Tibial nerve (tissue), 4 donors: ENCODE measurements at places on chromosomes 2 and 18. TPM values are rescaled to one million over a fixed set of nuclear protein-coding genes. Genes with fewer than 3 reads are reported as not detected.
A peak's percentile ranks its signal among the peaks of the same experiment; 100 is the strongest.

GRCh38 chr18:37529296-37529695, 36.3 kb downstream of the CELF4 start:
- H3K27me3 ChIP-seq, result no peaks in the 10 kb centered on the region
- no peak overlapping the region for H3K4me3 ChIP-seq
- no peak for DNase-seq
- no peaks in the 10 kb centered on the region for H3K4me1 ChIP-seq
- no peaks in the 10 kb centered on the region for H3K36me3 ChIP-seq

The UGT1A7 gene
- not detected for total RNA-seq

- no peaks in the 10 kb centered on the region for H3K27me3 ChIP-seq
- no peaks in the 10 kb centered on the region for H3K4me1 ChIP-seq
- no peak overlapping the region for H3K4me3 ChIP-seq
- peaks cover 65% of the 10 kb centered on the region for H3K36me3 ChIP-seq
- H3K27ac ChIP-seq, result no peak overlapping the region
- DNase-seq, result no peak
Observed at GRCh38 chr2:10439971-10440370, 8.2 kb downstream of the ODC1 start.

DNA sequence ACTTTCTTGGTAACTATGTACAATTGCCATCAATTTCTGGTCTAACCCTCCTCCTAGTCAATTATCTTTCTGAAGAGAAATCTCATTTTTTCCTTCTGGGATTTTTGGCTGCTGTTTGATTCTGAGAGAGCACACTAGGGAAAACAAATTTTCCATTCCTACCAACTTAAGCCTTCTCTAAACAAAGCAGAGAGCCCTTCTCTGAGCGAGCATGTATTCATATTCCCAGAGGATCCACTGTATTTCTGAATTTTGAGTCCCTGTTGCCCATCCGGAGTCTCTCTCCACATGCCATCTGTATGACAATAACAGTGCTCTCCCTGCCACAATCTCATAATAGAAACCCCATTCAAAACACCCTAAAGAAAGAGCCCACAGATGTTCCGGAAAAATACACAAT, 78.5 kb downstream of the MAIP1 start:
- H3K27ac ChIP-seq, result no peak overlapping the region
- H3K4me1 ChIP-seq, result no peaks in the 10 kb centered on the region
- no peak for DNase-seq
- H3K36me3 ChIP-seq, result no peaks in the 10 kb centered on the region

- H3K4me3 ChIP-seq, result no peak overlapping the region
- peak overlapping the region; percentile 79 for H3K27ac ChIP-seq
- H3K4me1 ChIP-seq, result no peaks in the 10 kb centered on the region
- H3K27me3 ChIP-seq, result no peaks in the 10 kb centered on the region
- H3K36me3 ChIP-seq, result no peaks in the 10 kb centered on the region
Observed at GRCh38 chr2:9235147-9236044, 28.8 kb downstream of the ASAP2 start.

DNA sequence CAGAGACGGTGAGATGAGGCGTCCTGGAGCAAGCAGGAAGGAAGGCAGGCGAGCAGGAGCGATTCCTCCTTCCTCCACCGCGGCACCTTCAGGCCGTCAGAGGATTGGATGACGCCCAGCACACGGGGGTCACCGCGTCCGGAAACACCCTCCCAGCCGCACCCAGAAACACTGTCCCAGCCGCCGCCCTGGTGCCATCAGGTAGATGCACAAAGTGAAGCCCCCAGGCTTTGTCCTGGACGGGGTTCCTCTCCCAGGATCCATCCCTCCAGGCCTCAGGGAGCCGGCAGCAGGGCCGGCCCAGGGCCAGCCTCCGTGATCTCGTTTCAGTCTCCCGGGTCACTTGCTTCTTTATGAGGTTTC, 31.5 kb downstream of the RTP5 start:
- no peaks in the 10 kb centered on the region for H3K36me3 ChIP-seq
- H3K4me3 ChIP-seq, result no peak overlapping the region
- H3K4me1 ChIP-seq, result peaks cover 7% of the 10 kb centered on the region
- H3K27ac ChIP-seq, result no peak overlapping the region

DNA sequence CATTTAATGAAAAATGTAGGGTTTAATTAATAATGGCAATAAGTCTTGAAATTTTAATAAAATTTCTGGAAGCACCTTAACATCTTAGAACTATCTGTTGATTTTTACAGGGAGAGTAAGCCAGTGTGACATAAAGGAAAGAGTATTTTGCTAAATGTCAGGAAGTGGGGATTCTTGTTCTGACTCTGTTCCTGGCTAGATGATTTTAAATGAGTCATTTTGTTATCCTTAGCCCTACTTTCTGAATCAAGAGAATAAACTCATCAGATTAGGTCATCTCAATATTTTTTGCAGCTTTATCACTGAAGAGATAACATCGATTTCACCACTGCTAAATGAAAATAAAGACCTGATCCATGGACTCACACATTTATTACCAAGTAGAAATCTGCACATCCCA, 377.5 kb upstream of the CYRIA start:
- no peaks in the 10 kb centered on the region for H3K36me3 ChIP-seq
- DNase-seq, result no peak
- no peak overlapping the region for H3K27ac ChIP-seq
- H3K4me3 ChIP-seq, result no peak overlapping the region
- H3K4me1 ChIP-seq, result no peaks in the 10 kb centered on the region

DNA sequence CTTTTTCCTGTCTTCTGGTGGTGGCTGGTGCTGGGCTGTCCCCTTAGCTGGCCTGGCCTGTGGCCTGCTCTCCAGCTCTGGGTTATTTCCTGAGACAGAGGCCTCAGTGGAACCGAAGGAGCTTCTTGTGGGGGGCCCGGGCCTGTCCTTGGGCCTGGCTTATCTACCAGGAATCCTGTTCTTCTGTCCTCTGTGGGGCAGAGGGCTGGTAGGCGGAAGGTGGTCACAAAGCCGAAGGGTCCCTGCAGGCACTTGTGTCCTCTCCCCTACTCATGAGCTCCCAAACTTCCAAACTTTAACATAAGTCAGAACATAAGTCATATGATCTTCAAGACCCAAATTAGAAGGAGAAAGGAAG, 74.6 kb upstream of the MCFD2 start:
- H3K27ac ChIP-seq, result peak overlapping the region; percentile 84
- H3K4me3 ChIP-seq, result no peak overlapping the region
- H3K27me3 ChIP-seq, result no peaks in the 10 kb centered on the region
- no peak for DNase-seq

DNA sequence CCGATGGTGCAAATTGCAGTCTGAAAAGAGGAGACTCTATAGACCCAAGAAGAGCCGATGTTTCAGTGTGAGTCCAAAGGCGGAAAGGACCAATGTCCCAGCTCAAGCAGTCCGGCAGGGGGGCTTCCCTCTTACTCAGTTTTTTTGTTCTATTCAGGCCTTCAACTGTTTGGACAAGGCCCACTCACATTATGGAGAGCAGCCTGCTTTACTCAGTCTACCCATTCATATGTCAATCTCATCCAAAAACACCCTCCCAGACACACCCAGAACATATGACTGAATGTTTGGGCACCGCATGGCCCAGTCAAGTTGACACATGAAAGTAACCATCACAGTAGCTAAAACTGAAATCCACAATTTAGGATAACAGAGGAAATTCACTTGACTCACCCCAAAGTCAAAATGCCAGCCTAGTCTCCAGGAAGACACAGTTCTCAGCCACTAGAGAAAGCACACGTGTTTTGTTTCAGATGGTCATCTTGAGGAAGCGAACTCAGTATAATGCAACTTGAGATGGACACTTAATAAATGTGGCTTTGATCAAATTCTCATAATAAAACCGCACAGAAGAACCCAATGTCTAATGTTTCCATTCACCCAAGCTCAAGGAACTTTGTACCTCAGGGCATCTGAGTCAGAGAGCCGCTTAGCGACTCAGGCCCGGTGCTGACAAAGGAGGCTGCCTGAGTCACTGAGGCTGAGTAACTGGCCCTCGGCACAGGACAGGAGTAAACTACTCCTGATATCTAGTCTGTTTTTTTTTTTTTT, 2.4 kb downstream of the FHL2 start:
- no peaks in the 10 kb centered on the region for H3K27me3 ChIP-seq
- H3K27ac ChIP-seq, result peak overlapping the region; percentile 87
- no peaks in the 10 kb centered on the region for H3K4me1 ChIP-seq
- peak; percentile 41 for DNase-seq
- no peak overlapping the region for H3K4me3 ChIP-seq
- H3K36me3 ChIP-seq, result no peaks in the 10 kb centered on the region

GRCh38 chr2:3023531-3023930, 354.1 kb downstream of the EIPR1 start:
- DNase-seq, result no peak
- H3K4me3 ChIP-seq, result no peak overlapping the region
- H3K36me3 ChIP-seq, result no peaks in the 10 kb centered on the region
- no peaks in the 10 kb centered on the region for H3K27me3 ChIP-seq
- no peaks in the 10 kb centered on the region for H3K4me1 ChIP-seq

DNA sequence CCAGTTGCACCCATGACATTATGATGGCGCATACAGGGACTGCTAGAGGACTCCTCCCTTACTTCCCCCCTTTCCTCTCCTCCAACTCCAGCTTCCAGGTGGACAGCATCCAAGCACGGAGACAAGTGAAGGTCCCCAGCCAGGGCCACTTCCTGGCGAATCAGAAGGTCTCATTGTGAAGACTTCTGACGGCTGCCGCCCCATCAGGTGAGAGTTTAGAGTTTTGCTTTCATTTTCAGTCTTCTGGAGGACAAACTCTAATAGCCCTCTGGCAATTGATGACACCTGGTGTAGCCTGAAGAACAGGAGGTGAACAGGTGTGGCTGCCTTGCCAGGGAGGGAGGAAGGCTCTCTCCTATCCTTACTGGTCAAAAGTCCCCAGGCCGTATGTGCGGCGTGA, 77.3 kb upstream of the KCNH7 start:
- no peaks in the 10 kb centered on the region for H3K27me3 ChIP-seq
- no peaks in the 10 kb centered on the region for H3K36me3 ChIP-seq
- no peak overlapping the region for H3K27ac ChIP-seq
- H3K4me1 ChIP-seq, result no peaks in the 10 kb centered on the region
- no peak for DNase-seq

- peak; percentile 81 for DNase-seq
- H3K4me1 ChIP-seq, result peaks cover 52% of the 10 kb centered on the region
- H3K27ac ChIP-seq, result peak overlapping the region; percentile 71
- no peak overlapping the region for H3K4me3 ChIP-seq
- no peaks in the 10 kb centered on the region for H3K36me3 ChIP-seq
Observed at GRCh38 chr2:41966431-41966893, 81.4 kb upstream of the PKDCC start.

DNA sequence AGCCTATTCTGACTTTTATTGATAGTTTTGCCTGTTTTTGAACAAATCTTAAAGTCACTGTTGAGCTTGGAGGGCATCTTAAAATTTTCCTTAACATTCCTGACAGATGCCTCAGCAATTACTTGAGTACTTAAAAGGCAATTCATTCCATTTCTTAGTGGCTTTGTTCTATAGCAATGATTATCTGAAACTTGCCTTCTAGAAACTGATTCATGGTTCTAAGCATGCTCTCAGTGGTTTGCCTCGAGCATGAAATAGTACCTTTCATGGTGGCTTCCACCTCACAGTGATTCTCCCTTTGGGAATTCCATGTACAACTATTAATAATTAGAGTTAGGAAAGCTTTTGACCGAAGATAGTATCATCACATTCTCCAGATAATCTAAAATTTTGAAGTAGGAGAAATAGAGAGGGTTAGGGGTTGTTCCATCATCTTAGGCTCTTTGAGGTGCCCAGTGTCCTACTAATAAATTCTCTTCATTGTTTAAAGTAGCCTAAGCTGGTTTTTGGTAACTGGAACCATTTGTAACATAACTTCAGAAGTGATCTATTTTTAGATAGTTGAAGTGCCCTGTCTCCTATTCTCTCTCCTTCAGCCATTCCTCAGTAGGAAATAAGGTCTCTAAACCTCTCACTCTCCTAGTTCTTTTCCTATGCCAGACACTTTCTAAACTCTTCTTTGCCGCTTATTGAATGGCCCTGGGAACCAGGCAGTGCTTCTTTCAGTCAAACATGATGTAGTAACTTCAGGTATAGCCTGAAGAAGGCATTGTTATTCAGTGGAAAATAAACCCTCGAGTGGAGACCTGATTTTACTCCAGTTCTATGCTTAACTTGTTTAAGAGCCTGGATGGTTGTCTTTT, 156.1 kb downstream of the HAUS1 start:
- no peaks in the 10 kb centered on the region for H3K4me1 ChIP-seq
- no peak overlapping the region for H3K27ac ChIP-seq
- no peak for DNase-seq
- no peaks in the 10 kb centered on the region for H3K27me3 ChIP-seq
- no peaks in the 10 kb centered on the region for H3K36me3 ChIP-seq

DNA sequence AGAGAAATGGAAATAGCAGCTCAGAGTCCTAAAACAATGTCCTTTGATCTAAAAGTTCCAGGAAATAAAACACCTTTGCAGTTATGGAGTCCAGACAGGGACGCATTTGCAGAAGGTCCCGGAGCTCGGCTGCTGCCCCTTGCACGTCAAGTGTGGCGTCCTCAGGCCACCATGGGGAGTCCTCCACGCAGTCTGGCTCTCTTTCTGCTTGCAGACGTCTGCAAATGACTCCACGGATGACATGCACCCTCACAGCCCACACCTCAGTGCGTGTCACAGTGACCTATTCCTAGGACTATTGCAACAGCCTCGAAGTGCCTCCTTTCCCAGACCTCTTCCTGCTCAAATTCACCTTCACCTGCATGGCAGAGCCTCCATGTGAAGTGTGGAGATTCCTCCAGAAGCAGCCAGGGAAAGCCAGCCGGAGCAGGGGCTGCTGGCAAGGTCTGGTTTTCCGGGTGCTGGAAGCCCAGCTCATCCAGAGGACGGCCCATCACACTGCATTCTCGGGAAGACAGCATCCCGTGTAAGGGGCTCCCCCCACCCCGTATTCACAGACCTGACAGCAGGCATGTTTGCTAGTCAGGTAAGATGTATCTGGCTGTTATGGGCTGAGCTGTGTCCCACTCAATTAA, 137.7 kb downstream of the ASB1 start:
- no peak overlapping the region for H3K4me3 ChIP-seq
- peaks cover 4% of the 10 kb centered on the region for H3K27me3 ChIP-seq
- H3K4me1 ChIP-seq, result peaks cover 1% of the 10 kb centered on the region
- DNase-seq, result no peak

DNA sequence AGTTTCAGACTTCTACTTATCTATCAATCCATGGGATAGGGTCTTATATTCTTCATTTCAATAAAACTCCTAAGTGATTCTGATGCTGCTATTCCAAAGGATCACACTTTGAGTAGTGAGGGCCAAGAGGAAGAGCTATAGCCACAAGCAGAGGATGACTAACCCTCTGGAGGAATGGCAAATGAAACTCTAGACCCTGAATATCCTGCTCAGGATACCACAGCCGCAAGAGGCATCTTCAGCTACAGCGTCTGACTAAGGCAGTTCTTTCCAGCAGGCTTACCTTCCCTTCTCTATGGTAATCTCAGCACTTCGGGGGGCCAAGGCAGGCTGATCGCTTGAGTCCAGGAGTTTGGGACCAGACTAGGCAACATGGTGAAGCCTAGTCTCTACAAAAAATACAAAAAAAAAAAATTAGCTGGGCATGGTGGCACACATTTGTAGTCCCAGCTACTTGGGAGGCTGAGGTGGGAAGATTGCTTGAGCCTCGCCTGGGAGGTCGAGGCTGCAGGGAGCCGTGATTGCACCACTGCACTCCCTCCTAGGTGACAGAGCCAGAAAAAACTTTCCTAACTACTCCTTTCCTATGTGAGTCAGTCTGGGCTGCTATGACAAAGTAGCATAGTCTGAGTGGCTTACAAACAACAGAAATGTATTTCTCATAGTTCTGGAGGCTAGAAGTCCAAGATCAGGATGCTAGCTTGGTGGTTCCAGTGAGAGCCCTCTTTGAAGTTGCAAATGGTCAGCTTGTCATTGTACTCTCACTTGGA, 371.9 kb downstream of the IRS1 start:
- H3K27me3 ChIP-seq, result no peaks in the 10 kb centered on the region
- no peak overlapping the region for H3K4me3 ChIP-seq
- no peaks in the 10 kb centered on the region for H3K36me3 ChIP-seq
- no peak for DNase-seq

The RAB27B gene
- total RNA-seq, result not detected

The KYNU gene
- total RNA-seq, result 4.8 TPM
